CD4-positive, alpha-beta T cell treated with Interleukin-4 for 4 hours (primary cell): ENCODE measurements at places on chromosomes 4 and X.
A peak's percentile ranks its signal among the peaks of the same experiment; 100 is the strongest.

DNA sequence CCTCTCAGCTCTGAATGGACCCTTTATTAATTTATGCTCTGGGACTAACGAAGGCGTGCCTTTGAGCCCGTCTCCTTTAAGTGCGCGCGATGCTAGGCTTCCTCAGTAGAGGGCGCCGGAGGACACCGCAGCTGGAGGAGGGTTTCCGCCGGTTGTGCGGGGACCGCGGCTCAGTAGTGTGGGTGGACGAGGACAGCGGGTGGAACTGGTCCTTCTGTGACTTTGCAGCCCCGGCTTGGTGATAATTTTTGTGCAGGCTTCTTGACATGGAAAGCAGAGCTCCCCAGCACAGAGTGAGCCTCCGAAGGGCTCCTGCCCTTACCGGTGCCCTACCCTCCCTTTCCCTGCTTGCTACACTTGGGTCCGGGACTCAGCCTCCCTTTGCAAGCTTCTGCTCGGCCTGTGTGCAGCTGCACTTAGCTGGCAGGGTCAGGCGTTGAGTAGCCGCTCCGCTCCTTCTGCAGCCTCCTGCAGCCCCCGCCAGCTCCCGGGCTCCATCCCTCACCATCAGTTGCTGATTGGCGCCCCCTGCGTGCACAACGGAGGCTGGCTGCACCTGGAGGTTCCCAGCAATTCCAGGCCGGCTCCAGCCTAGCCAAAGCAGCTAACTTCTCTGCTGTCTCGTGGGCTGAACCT lies 26.8 kb upstream of the BOD1L1 start:
- peak; percentile 75 for DNase-seq

DNA sequence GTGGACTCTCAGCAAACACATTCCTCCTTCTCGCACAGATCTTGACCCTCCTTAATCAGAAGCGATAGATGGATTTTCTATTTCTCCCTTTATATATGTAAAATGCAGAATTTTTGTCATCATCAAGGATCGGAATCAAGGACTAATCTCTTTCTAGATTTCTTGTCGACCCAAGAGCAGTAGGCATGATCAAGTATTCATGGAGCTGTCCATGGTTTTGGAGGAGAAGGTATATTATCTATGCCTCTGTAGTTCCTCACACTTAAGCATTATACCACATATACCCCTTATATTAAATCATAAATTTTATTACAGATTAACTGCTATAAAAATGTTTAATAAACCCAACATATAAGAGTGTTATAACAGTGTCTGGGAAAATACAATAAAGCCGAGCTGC lies 886.8 kb downstream of the NLGN4X start:
- DNase-seq: no peak

GRCh38 chrX:135591871-135592270 lies 71.4 kb downstream of the INTS6L start:
- DNase-seq: no peak

DNA sequence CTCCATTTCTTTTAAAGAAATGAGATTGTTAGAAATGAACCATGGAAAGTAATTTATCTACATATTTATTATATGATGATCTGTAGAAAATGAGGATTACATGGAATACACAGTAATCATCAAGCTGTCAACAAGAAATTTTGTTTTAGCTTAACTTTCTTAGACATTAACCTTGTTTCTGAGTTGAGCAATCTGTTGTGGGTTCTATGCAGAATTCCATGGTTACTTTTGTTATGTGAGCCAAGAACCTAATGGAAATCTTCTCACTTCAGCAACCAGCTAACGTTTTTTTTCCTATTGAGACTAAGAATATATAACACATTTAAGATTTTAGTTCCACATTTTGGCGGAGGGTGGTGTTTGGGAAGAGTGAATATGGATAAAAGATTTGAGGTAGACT lies 136.1 kb upstream of the SLC4A4 start:
- DNase-seq: no peak

- no peak for DNase-seq
Observed at GRCh38 chr4:139017861-139018260, 2.3 kb downstream of the NOCT start.

DNA sequence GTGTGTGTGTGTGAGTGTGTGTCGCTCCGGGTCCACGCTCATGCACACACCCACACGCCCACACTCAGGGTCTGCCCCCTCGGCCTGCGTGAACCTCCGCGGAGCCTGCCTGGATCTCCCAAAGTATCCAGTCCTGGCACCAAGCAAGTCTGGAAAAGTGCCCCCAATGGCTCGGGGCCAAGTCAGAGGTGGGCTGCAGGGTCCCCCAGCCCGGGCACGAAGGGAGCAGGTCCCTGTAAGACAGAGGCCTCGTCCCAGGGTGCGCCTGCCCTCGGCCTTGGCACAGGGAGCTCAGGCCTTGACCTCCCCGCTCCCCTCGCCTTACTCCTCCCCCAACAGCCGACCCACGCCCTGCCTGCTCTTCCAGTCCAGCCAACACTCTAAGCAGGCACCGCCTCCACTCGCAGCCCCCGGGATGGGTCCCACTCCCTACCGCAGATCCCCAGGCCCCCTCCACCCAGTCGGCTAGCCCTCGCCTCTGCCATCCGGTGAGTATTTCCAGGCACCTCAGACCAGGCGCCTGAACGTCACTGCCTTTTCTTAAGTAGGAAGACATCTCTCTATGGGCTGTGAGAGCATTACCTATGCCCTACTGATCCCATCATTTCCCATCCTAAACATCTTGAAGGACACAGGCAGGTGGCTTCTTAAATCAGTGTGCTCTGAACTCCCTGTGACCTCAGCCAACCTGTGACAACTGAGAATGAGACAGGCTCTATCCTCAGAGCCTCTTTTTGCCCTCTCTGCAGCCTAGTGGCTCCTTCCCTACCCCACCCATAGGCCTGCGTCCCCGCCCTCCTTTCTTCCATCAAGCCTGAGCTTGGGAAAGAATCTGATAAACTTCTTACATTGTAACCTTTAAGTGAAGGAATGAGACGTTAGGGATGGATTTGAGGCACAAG lies 704 bp downstream of the FAM114A1 start:
- DNase-seq: no peak

DNA sequence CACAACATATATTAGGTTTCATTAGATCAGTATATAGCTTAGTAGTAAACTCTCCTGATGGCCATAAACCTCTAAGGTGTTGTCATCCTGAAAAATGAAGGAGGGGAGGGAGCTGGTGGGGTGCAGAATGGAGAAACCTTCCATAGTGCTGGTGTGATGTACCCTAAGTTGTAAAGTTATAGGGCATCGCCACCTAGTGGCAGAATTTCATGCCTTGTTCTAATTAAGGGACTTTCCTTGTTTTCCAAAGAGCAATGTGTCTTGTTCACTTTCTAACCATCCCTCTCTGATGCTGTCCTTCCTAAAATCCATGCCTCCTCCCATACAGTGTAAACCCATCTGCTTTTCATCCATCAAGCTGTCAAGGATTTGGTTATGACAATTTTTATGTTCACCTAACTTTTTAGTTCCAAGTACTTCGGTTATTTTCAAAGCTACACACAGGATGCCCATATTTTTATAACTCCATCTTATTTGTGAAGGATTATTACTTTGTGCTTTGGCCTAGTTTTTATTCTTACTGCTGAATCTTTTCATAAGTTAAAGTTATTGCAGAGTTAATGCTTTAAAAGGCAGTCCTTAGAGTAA lies 4.5 kb downstream of the NBDY start:
- peak; percentile 65 for DNase-seq

DNA sequence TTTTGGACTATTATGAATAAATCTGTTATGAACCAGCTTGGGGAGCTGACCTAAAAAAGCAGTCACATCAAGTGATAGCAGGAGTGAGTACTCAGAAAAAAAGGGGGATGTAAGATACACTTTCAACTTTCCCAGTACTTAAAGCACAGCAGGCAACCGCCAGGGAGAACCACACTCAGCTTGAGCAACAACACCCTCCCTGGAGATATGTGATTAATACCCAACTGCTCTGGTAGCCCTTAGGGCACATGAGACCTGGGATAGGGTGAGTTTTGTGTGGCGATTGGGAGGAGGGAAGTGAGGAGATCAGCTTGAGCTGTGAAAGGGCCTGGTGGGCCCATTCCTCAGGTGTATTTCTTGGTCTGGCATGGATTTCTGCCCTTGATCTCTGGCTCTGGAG lies 220.3 kb upstream of the SFRP2 start:
- DNase-seq: no peak

GRCh38 chr4:81505004-81505598 lies 33.4 kb upstream of the RASGEF1B start:
- peak; percentile 73 for DNase-seq

DNA sequence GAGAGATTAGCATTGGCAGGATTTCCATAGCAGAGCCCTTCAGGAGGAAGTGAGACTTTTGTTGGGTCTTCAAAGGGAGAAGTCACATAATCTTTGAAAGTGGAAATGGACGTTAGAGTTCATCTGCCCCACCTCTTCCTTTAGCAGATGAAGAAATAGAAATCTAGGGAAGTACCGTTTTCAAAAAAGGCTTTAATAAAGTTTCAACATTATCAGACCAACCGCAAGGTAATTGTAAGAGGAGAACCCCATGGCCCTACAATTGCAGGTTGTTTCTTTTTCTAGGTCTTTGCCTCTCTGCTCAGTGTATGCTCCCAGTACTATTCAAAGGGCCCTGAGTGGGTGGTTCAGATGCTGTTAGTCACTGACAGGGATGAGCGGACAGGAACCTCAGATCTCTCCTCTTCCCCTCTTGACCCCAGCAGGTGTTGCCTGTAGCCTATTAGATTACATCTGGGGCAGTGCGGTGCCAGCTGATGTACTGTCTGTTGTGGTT lies 48.6 kb upstream of the AP1S2 start:
- no peak for DNase-seq

DNA sequence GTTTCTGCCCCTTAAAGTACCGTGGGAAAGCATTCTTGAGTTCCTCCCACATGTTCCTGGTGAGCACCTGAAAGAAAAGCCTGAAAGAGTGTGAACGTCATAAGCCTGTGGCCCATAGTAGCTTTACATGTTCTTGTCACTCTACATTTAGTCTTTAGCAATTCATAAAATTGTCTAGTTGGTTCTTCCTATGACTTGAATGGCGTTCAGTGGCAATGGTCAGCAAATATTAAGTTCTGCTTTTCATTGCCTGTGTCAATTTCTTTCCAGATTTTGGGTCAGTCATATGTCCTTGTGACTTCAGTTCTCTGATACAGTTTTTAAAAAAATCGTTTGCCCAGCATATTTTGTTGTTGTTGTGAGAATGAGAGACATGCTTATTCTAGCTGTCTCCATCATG lies 650.0 kb upstream of the BOD1L1 start:
- DNase-seq: no peak

GRCh38 chr4:151659601-151660364 lies 101.0 kb downstream of the GATB start:
- DNase-seq: no peak

DNA sequence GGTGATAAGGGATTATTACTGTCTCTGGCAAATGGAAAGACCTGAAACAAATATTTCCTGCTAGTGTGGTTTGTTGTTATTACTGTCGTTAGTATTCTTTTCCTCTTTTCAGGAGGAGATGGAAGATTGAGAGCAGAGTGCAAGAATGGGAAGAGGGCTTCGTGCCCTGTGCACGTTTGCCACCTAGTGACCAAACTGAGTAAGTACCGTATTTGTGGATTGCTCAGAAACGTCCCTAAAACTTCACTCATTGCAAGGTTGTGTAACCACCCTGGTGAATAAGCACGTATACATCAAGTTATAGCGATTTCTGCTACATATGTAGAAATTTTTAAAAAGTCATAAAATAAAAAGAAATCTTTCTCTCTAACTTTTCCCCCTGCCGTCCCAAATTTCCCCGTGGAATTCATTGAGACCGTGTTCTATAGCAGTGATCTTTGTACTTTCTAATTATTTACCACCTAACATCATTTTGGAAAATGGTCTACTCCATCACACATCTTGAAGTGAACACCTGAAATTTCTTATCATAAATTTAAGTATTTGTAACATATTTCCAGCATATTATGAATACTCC lies 24.3 kb downstream of the LINC00632 start:
- peak; percentile 10 for DNase-seq

DNA sequence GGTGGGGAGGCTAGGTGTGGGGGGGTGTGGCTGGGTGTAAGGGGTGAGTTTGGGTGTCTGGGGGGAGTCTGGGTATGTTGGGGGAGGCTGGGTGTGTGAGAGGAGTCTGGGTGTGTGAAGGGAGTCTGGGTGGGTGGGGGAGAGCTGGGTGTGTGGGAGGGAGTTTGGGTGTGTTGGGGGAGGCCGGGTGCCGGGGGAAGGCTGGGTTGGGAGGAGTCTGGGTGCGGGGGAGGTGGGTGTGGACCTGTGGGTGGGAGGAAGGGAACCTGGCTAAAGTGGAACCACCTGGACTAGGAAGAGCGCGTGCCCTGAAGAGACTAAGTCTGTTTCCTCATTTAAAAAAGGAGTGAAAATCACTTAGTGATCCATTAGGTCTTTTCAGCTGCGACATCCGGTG lies 18.3 kb downstream of the SPON2 start:
- no peak for DNase-seq

GRCh38 chr4:3483471-3483921 lies 20.4 kb downstream of the DOK7 start:
- no peak for DNase-seq

DNA sequence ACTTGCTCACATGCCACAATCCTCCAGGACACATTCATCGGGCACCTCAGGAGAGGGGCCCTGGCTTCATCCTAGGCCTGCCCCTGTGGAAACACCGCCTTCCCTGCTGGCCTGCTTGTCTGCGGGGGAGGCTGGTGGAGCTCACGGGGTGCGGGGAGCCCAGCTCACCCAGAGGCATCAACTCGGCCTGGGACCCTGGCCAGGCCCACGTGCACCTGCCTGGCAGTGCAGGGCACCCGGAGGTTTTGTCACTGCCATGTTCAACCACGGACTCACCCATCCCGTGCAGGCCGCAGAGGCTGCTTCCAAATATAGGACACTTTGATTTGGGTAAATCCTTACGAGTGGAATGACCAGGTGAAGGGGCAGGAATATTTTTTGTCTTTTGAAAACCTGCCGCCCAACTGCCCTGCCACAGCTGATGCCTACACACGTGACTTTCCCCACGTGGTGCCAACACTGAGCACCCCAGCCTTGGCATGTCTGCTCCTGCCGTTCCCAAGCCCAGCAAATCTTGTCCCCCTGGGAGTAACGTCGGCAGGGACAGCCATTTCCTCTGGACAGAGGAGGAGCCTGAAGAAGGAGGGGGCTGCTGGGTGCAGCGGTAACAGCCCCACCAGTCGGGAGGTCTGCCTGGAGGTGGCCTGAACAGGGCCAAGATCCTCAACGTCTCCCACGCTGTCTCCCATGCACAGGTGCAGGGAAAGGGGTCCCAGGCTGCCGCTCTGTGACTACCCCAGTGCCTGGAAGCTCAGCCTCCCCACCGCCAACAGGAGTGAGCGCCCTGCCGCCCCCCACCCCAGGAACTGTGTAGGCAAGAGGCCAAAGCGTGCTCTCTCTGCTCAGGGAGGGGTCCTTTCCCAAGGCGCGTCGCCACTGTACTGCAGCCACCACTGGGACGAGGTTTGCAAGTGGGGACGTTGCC lies 8.5 kb downstream of the MXD4 start:
- no peak for DNase-seq

DNA sequence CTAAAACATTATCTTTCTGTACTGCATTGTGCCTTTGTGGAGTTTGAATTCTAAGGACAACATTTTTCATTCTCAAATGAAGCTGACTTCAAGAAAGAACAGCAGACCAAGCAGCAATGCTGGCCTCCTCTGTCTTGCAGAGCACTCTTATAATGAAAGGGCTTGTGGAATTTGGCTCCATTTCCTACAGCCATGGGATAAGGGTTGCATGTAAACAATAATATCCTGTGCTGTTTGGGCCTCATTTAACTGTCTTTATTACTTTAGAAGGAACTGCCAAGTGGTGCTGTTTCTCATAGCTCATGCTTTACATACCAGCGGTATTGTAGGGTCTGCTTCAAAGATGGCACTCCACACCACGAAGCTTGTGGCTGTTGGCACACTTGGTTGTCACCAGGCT lies 111.4 kb upstream of the EOLA2 start:
- no peak for DNase-seq
